ENCODE measurements at places on chromosomes 6 and 20.

GRCh38 chr6:125585470-125585869 is 164.0 kb upstream of the HEY2 start:
- no peak for DNase-seq

GRCh38 chr6:47202644-47203205 is 107.0 kb downstream of the TNFRSF21 start:
- DNase-seq: no peak

- DNase-seq: no peak
These were observed 57.4 kb upstream of the EDN3 start for GRCh38 chr20:59242714-59243626.

DNA sequence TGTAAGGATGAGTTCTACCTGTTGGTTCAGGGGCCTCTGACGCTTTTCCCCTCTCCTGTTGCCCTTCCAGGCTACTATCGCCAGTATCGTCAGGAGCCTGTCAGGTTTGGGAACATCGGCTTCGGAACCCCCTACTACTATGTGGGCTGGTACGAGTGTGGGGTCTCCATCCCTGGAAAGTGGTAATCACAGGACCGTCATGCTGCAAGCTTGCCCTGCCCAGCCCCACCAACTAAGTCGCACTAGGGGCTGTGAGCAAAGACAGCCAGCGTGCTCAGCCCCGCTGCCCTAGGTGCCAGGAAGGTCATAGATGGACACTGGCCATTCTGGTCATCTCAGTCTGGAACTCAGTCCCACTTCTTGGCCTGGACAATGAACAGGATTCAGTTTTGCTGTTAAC is 102.1 kb downstream of the FNDC1 start:
- no peak for DNase-seq

- no peak for DNase-seq
These were observed 14.5 kb downstream of the BRD2 start for GRCh38 chr6:32982702-32983492.

DNA sequence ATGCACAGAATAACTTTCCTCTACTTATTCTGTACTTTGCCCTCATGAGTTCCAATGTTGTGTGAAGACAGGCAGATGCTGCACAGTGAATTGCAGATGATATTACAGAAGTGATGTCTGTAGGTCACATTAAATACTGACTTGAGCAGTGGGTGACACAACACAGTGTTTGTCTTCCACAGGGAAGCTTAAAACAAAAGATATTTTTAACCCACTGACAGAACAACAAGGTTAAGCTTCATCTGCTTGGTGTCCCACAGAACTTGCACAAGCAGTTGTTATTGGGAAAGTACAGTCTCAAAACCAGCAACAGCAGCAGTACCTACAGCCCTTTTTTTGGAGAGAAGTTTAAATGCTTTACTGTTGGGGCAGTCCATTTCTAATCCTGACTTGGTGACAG is 10.5 kb downstream of the SUMO4 start:
- no peak for DNase-seq

GRCh38 chr6:139760128-139760527 is 385.7 kb upstream of the CITED2 start:
- DNase-seq: no peak

GRCh38 chr20:17663040-17663399 is 19.0 kb downstream of the RRBP1 start:
- no peak for DNase-seq

- no peak for DNase-seq
These were observed 7.9 kb downstream of the RIN2 start for GRCh38 chr20:19765913-19766312.

DNA sequence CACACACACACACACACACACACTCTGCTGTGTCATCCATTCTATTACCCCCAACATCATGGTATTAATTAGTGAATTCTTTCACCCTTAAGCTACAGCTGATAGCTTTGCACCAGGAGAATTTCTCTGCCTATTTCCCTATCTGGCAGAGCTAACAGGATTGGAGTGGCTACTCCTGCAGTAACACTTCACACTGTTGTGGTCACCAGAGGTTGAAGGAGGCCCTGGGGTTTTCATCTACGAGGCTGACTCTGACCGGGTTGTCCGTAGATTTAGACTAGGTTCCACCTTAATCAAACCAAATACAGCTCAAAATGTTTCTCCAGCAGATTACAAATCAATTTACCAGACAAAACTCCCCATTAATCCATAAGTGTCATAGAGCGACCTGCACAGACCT is 69.2 kb upstream of the RIPOR2 start:
- DNase-seq: no peak

DNA sequence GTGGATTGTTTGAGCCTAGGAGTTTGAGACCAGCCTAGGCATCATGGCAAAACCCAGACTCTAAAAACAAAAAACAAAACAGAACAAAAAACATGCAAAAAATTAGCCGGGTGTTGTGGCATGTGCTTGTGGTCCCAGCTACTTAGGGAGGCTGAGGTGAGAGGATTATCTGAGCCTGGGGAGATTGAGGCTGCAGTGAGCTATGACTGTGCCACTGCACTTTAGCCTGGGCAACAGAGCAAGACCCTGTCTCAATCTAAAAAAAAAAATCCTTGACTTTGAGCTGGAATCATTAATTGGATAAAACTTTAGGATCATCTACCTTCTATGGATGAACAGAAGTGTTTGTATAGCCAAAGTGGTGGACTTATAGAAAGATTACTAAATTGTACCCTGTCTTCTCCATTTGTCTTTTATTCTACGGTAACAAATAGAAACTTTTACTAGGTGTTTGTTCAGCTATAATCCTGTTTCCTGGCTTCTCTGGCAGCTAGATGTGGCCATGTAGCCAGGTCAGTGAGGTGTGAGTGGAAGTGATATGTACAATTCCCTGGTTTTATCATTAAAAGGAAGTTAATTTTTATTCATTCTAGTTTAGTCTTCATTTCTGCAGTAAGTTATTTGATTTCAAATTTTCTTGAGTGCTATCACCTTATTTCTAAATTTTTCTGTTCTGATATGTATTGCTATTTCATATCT is 108.3 kb upstream of the RNF24 start:
- DNase-seq: no peak

DNA sequence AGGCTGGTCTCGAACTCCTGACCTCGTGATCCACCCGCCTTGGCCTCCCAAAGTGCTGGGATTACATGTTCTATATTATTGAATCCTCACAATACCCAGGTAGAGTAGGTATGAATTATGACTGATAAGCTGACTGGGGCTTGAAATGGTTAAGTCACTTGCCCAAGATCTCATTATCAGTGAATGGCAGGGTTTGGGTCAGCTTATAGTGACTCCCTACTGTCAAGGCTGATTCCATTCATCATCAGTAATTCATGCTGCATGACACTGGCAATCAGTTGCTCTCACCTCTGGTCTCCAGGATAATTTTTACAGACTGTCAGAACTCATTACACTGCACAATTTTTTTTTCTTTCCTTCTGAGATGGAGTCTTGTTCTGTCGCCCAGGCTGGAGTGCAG is 127.6 kb downstream of the KIF13A start:
- no peak for DNase-seq

GRCh38 chr6:27321901-27322300 is 9.8 kb upstream of the POM121L2 start:
- DNase-seq: no peak

- DNase-seq: no peak
These were observed 525 bp downstream of the NCOA7 start for GRCh38 chr6:125791151-125791819.

DNA sequence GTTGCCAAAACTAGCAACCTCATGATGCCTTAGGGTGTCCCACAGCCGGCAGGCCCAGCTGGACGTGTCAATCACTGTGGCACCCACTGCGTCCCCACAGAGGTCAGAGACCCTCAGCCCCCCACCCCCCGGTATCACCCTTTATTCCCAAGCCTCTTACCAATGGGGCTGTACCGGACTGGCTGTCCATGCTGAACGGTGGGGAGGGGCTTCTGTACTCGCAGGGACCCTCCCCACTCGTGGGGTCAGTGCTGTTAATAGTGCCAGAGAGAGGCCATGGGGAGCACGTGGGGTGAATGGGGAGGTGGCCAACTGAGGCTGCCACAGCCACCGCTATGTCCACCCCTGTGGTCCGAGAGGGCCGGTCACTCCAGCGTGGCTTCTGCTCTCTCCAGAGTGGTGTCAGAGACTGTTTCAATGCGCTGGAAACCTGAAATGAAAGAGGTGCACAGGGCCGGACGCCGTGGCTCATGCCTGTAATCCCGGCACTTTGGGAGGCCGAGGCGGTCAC is 68.6 kb downstream of the THBS2 start:
- DNase-seq: no peak

GRCh38 chr6:30200551-30201281 is 12.5 kb downstream of the TRIM26 start:
- DNase-seq: no peak

- no peak for DNase-seq
These were observed 77.2 kb upstream of the MC3R start for GRCh38 chr20:56171087-56172012.

DNA sequence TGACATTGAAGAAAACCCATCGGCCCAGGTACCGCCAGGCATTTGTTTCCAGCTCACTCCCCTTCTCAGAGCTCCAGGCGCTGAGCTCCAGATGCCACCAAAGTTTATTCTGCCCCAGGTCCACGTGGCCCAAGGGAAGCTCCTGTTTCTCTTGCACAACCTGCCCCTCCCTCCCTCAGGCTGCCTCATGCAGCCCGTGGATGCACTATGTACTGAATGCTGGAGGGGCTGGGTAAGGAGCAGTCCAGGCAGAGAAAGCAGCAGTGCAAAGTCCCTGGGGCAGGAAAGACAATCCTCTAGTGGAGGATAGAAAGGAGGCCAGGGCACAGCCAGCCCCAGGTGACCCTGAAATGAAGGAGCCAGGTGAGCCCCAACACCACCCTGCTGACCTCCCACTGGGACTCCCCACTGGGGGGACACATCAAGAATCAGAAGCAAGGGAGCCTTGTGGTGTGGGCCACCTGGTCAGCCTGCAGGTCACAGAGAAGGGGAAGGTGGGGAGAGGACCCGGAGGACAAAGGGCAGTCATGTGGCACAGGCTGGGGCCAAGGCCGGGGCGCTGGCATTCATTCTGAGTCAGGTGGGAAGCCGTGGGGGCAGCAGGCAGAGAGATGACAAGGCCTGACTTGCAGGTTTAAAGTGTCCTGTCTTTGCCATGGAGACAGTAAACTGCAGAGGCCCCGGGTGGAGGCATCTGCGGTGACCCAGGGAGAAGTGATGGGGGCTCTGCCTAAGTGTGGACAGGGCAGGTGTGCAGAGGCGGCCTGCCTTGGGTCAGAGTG is 230.1 kb downstream of the PREX1 start:
- no peak for DNase-seq

DNA sequence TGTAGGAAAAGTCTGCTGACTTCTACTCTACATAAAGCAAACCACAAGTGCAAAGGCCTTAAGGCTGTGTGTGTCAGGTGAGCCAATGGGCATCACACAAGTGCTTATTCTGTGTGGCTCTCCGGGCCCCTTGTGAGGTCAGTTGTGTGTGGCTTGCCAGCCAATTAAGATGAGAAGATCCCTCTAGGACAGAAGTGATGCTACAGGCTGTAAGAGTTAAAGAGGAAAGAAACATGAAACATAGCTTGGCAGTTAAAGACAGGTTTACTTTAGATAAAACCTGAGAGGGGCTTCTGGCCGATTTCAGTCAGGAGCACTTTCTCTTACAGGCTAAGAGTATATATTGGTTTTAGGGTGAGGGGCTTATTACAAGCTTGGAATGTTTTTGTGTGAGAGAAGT is 242.4 kb downstream of the NFATC2 start:
- DNase-seq: no peak

- DNase-seq: no peak
These were observed 47.8 kb downstream of the MYH7B start for GRCh38 chr20:35003211-35004031.

- DNase-seq: no peak
These were observed 424.5 kb downstream of the GRIK2 start for GRCh38 chr6:101818051-101818450.

DNA sequence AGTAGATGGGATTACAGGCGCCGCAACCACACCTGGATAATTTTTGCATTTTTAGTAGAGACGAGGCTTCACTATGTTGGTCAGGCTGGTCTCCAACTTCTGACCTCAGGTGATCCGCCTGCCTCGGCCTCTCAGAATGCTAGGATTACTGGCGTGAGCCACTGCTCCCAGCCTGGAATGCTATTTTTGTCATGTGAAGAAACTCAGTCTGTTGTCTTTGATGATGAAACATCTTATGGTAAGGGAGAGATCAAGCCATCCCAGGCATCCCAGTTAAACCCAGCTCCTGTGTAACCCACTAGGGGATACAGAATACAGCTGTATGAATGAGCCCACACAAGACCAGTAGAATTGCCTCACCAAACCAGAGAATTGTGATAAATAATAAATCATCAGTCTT is 83.6 kb upstream of the RBM24 start:
- no peak for DNase-seq

- no peak for DNase-seq
These were observed 72.5 kb downstream of the NDUFAF5 start for GRCh38 chr20:13857304-13857703.

DNA sequence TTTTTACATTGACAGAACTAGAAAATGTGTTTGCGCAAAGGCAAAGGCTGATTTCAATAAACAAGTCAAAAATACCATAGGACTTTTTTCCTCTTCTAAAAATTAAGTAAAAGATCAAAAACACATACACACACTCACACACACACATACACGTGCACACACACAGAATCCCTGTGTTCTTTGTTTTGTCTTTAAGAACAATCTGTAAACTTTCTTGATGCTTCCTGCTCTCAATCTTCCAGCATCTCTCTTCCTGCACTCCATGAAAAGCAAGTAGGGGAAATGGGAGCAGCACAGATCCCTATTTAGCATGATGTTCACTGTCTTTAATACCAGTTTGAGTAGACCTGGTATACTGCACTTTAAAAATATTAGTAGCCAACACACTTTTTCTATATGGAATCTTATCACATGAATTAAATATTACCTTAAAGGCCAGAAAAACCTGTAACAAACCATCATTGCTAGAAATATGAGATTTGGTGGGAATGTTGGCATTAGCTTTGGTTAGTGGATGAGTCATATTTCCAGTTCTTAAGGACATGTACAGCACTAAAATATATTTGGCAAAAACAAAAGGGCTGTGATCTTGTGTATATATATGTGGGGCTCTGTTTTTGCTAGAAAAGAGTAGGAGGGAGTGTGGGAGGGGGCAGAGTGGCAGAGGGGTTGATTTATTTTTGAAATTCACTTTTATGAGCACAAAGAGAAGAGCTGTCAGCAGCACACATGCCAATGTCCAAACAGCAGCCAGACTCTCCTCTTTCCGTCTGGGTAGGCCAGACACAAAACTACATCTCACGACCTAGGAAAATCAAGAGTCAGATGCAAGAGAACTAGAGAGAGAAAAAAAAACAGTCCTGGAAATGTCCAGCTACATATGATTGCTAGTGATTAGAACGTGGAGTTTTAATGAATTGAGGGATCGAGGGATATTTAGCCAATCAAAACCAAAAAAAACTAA is 4.6 kb downstream of the PTPRK start:
- DNase-seq: no peak

Measured in activated CD4-positive, CD25-positive, alpha-beta regulatory T cell (primary cell).